NCI-H1092 treated with DMSO at 0.1 percent for 48 hours (cell line): ENCODE measurements at places on chromosomes 1 and 21.

GRCh38 chr1:178537382-178538090 is 24.6 kb downstream of the TEX35 start:
- no peak for DNase-seq

GRCh38 chr1:175524003-175524402 is 219.4 kb downstream of the TNR start:
- no peak for DNase-seq

DNA sequence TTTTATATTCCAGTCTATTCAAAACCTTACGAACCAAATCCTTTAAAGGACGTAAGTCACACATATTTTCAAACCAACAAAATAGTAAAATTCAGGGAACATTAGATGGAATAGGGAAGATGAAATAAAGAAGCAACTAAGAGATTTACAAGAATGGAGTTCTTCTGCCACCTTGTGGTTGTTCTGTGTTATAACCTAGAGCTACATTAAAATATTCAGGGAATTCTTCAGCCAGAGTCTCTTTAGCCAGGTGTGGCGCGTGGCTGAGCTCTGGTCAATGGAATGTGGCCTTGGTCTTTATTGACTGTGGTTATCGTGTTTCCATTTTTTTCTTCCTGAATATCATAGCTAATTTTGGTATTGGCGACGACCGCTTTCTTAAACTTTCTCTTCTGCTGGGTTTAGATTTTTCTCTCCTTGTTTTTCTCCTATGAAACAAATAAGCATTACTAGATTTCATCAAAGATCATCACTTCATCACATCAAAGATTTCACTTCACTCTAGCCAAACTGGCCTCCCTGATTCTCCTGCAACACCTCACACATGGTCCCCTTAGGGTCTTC is 221.3 kb downstream of the MRPL39 start:
- peak; percentile 84 for DNase-seq

DNA sequence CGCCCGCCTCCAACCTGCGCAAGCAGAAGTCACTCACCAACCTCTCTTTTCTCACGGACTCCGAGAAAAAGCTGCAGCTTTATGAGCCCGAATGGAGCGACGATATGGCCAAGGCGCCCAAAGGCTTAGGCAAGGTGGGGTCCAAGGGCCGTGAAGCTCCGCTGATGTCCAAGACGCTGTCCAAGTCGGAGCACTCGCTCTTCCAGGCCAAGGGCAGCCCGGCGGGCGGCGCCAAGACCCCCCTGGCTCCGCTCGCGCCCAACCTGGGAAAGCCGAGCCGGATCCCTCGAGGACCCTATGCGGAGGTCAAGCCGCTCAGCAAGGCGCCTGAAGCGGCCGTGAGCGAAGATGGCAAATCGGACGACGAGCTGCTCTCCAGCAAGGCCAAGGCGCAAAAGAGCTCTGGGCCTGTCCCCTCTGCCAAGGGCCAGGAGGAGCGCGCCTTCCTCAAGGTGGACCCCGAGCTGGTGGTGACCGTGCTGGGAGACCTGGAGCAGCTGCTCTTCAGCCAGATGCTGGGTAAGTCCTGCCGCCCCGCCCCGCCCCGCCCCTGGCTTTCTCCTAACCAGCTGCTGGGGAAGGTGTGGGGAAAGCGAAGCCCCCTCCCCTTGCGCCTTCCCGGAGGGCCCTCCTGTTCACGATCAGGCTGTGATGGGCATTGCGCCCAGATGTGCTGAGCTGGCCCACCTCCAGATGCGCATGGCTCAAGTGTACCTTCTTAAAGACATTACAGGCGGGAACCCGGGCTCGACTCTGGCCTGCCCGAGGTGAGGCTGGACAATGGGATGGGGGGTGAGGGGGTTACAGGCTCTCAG is 110.2 kb downstream of the NAV1 start:
- peak; percentile 71 for DNase-seq

DNA sequence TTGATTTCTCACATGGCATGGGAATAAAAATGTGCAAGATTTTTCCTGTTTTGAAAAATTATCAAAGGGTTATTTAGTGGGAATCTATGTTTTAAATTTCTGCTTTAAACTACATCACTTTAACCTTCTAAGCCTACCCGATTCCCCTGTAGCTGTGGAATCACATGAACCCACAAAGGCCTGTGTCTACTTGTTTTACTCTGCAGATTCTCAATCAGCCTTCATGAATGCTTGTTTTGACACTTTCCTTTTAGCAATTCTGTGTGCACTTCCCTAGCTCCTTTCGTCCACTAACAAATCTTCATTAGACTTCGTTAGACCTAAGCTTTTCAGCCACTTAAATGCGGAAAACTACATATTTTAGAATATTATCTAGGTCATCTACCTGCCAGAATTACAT is 56.0 kb upstream of the C1orf21 start:
- no peak for DNase-seq

DNA sequence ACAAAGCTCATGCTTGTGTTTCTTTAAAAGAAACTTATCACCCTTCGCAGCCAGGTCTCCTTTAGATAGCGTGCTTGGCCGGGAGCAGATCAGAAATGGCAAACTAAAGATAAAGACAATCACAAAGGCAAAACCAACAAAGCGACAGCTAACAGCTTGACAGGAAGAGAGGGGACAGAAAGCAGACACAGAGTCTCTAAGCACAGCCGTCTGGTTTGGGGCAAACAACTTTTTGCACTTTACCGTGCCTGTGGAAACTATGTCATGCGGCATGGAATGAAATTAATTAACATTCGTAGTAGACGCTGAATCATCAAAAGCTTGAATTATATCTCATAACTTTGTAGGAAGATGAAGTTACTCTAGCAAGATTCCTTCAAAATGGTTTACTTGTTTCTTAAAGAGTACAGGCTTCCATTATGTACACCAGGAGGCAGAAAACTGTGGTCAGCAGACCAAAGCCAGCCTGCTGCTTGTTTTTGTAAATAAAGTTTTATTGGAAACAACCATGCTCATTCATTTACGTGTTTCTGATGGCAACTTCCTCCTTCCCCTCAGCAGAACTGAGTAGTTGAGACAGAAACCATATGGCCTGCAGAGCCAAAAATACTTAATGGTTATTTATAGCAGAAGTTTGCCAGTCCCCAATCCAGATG is 183.2 kb downstream of the KIF26B start:
- no peak for DNase-seq

DNA sequence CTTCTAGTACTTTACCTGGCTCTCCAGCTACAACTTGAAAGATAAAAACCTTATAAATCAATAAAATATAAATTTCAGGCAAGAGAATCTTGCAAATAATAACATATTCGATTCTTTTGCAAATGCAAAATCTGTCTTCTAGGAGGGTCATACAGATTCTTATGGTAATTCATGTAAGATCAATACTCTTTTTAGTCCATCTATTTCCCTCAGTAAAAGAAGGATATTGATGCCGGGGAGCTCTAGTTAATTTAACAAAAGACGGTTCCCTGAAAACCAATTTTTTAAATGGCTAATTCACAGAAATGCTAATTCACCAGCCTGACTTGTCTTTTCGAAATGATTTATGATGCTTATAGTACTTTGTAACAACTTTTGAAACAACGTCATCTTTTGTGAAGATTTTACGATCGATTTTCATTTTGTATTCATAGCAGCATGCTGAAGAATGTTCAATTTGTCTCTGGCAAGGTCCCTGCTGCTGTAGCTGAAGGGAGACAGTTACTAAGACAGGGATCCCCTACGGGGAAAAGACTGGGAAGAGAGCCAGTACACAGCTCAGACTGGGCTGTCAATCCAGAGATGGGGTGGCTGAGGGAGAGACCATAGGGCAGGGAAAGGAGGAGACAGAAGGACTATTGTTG is 90.6 kb upstream of the SPAG17 start:
- no peak for DNase-seq

GRCh38 chr1:100510451-100510850 is 27.5 kb upstream of the GPR88 start:
- DNase-seq = no peak

- no peak for DNase-seq
Observed at GRCh38 chr1:43900386-43900785, 33.2 kb upstream of the ARTN start.

DNA sequence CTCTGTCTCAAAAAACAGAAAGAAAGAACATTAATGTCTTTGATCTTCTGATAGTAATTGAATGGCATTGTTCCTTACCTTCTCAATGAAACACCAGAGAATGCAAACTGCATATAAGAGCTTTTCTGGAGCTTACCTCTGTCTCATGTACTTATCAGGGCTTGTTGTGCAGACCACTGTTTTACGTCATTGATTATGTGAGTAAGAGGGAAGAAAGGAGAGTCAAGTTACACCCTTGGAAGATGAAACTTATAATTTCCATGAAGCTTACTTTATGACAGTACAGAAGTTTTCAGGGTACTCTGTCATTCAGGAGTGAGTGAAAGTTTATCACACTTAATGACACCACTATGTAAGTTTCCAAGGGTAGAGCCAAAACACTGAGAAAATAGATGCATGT is 49.0 kb upstream of the MAB21L3 start:
- no peak for DNase-seq

- no peak for DNase-seq
Observed at GRCh38 chr1:152048416-152049009, 11.7 kb upstream of the S100A11 start.

DNA sequence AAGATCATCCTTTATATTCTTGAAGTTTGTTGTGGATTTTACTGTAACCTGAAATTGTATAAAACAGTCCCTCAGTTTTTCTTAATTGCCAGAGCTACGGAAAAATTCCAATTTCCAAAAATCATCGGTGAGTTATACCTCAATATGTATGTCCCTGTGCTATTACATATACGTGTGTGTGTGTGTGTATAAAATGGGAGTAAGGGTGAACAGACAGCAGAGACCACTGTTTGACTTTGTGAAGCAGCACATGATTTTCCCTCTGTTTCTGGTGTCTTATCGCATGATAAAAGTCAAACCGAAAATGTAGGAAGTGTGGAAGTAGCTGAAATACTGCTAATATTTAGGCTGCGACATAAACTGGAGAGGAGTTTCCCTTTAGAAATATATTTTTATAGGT is 1.2 kb downstream of the OR2T1 start:
- no peak for DNase-seq

DNA sequence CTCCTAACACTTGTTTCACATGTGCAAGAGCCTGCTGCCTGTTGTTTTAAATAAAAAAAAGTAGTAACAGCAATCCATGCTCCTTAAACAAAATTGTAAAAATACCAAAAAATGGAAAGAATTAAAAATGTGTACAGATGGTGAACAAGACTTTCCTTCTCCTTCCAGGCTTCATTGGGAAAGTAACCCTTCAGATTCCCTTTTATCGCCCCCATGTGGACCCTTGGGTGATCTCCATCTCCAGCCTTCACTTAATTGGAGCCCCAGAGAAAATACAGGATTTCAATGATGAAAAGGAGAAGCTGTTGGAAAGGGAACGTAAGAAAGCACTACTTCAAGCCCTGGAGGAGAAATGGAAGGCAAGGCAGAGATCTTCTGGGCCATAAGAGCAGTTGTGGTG is 14.2 kb downstream of the VPS13D start:
- no peak for DNase-seq

GRCh38 chr21:17440969-17441368 is 71.9 kb upstream of the CXADR start:
- no peak for DNase-seq

DNA sequence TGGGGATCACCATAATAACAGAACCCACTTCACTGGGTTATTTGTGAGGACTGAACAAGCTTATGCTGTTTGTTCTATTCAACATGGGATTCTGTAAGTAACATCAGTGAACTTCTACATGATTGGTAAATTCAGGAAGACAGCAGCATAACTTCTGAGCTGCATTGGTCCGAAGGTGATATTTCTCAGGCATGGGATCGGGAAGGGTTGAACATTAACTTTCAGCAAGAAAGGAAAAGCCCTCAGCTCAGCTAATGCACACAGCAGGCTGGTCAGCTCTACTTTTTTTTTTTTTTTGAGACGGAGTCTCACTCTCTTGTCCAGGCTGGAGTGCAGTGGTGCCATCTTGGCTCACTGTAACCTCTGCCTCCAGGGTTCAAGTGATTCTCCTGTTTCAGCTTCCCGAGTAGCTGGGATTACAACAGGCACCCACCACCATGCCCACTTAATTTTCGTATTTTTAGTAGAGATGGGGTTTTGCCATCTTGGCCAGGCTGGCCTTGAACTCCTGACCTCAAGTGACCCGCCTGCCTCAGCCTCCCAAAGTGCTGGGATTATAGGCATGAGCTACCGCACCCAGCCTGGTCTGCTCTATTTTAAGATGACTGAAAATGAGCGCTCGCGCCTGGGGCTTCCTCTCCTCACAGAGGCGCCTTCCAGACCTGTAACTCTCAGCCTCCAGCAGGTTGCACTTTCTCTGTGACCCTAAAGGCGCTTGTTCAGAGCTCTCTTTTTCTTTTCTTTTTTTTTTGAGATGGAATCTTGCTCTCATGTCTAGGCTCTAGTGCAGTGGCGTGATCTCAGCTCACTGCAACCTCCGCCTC is 42.2 kb downstream of the ECE1 start:
- DNase-seq = no peak

DNA sequence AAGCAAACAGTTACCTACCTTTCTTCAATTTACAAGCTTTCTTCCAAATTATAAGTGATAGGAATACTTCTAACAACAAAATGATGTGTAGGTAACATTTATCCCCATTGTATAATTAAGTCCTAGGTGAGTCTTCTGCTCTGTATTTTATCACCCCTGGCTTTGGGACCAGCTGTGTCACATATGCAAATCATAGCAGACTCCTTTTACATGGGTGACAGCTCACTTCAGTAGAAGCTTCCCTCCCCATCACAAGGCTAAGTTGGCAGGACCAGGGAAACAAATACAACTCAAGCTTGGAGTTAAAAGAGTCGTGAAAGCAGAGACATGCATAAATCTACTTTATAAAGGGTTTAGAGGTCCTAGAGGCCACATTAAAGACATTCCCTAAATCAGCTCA is 121.1 kb upstream of the RUNX1 start:
- no peak for DNase-seq

- DNase-seq = no peak
Observed at GRCh38 chr1:178599087-178599486, 86.2 kb downstream of the TEX35 start.

DNA sequence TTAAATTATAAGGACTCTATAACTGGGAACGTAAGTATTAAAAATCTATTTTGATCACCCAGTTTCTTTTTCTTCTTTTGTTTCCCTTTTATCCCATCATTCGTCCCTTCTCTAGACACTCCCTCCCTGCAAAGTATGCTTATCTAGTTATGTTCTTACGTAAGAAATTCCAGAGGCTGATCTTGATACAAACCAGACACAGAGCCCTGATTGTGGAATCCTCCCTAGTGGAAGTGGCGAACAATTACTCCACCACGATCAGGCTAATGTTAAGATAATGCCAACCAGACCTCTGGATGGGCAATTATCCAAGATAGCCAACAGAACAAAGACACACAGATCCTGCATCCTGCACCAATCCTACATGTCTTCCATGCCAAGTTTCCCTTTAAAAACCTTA is 1557.4 kb downstream of the PLA2G4A start:
- DNase-seq = no peak

GRCh38 chr21:40052276-40052675 is 185.0 kb downstream of the PCP4 start:
- DNase-seq = peak; percentile 47

- no peak for DNase-seq
Observed at GRCh38 chr1:33610391-33610790, 137.9 kb downstream of the ZSCAN20 start.

DNA sequence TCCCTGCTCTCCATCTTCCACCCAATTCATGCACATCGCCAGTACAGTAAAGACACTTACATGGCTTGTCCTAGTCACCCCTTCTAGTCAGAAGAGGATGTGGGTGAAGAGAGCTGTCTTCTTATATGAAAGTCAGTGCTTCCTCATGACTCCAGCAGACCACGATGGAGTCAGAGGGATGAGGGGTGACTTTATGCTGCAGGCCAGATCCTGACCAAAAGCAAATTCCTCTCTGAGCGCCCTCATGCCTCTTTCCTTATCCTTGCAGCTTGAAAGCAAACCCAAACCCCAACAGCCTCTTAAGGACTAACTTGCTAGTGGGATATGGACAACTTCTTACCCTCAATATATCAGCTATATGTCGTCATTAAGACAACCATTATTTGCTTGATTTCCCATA is 348.2 kb upstream of the DUSP10 start:
- DNase-seq = no peak
